Myocyte (in vitro differentiated cells): ENCODE measurements at places on chromosomes 5 and 9. TPM values are rescaled to one million over a fixed set of nuclear protein-coding genes. Genes with fewer than 3 reads are reported as not detected.

- DNase-seq: no peak
Observed at GRCh38 chr5:128426090-128426534, 111.9 kb downstream of the FBN2 start.

- no peak for DNase-seq
Observed at GRCh38 chr5:129438322-129438721, 21.8 kb upstream of the ADAMTS19 start.

The SPINK13 gene
- total RNA-seq: not detected in 2 replicates

The GLIPR2 gene
- total RNA-seq: 24.2 and 26.7 TPM in 2 replicates

GRCh38 chr9:87875831-87876545 is 6.7 kb upstream of the SPATA31E1 start:
- DNase-seq: no peak

DNA sequence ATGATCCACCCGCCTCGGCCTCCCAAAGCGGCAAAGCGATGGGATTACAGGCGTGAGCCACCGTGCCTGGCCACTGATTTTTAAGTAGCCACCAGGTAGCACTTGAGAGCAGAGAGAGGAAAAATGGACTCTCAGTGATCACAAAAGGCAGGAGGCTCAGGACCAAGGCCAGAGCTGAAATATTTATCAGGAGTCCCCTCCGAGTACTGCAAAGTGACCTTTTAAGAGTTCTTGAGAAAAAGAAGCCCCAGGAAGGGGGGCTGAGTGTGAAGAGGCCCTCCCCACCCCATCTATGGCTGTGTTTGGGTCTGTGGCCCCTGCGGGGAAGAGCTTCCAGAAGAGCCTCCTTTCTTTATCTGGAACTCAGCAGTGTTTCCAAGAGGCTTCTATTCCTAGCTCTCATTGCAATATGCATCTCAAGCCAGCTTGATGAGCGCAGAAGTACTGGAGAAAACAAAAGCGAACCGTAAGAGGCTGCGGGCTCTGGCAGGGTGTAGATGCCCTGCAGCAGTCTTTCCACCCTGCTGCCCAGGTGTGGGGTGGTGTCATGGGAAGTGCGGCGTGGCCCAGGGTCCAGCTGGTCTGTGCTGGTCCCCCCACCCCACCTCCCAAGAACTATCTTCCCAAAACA is 75.5 kb upstream of the CDK20 start:
- no peak for DNase-seq

- no peak for DNase-seq
Observed at GRCh38 chr5:153891394-153891793, 147.3 kb downstream of the FAM114A2 start.

DNA sequence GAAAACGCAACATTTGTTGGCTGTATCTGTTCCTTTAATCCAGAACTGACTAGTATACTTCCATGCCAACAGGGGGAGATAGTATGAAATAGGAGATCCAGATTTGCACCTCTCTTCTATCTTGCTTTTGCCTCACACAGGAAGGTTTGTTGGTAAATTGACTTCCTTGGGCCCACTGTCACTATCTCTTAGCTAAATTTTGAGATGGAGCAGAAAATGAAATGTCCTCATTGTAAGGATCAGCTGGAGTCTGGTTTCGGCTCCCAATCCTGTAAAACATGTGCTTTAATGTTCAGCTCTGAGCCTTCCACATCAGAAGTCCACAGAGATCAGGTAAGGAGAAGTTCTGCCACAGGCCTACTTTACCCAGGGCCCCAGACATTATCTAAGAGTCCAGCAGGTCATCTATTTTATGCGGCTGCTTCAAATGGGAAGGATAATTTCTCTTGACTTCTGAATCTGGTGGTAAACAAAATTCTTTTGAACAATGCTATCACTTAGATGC is 176.8 kb downstream of the FER start:
- no peak for DNase-seq

- no peak for DNase-seq
Observed at GRCh38 chr9:116671605-116672004, 15.5 kb upstream of the TRIM32 start.
